ENCODE measurements at places on chromosomes 13 and 19.

DNA sequence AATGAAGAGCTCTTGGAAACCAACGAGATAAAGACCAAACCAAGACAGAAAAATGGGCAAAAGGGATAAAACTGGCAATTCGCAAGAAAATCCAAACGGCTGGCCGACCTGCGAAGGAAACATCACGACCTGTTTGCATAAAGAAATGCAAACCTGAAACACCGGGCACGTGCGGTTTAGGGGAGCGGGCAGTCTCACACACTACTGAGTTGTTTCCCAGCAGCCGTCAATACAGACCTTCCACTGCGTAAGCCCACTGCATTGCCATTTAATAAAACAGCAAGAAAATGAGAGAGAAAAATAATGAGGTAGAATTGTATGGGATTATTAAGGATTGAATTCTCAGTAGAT lies 642 bp upstream of the PEG3 start:
- DNase-seq, result no peak

DNA sequence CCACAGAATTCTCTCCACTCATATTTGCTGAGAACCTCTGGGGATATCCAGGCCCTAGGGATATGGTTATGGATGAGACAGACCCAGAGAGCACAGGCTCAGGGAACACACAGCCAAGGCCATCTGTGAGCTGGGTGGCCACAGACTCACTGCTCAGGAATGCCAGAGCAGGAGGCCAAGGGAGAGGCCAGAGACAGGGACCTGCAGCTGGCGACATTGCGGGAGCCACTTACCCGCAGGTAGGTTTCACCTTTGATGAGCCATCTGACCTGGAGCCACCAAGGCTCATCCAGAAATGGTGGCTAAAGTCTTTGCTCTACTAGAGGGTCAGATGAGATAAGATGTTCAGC lies 29.4 kb downstream of the CCNE1 start:
- no peak for DNase-seq

- DNase-seq, result no peak
Observed at GRCh38 chr19:16883522-16883921, 5.3 kb upstream of the F2RL3 start.

DNA sequence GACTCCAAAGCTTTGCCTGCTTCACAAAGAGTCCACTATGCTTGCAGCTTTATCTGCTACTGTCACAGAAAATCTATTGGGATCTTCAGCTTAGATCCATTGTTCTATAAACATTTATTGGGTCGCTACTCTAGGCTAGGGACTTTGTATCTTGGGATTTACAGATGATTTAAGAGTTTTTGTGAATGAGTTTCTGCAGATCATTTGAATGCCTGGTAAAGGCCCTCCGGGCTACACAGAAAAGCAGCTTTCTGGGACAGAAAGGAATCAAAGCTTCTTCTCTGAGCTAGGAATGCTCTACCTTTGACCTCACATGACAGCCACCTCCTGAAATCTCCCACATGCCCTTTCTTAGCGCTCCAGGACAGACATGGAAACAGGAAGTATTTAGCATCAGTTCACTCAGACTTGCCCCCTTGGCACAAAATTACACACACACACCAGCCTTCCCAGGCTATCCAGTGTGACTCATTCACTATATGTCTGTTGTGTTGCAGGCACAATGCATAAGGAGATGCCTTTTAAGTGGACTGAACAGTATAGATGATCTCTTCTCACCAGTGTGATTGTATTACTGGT lies 492.4 kb downstream of the DACH1 start:
- no peak for DNase-seq

- no peak for DNase-seq
Observed at GRCh38 chr13:19864024-19864745, 736 bp upstream of the ZMYM5 start.

DNA sequence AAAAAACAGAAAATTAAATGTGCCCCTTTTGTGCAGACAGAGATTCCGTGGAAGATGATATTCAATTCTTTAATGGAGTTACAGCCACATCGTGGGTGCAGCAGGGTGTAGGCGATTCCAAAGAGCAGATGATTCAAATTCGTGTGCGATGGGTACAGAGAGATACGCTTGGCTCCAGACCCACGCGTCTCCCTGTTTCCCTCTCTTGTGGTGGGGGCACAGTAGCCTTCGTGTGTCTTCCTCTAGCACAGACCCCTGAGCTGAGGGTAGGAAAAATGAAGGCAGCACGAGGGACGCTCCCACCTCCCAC lies 4.8 kb downstream of the TSPAN16 start:
- DNase-seq, result no peak

- DNase-seq, result no peak
Observed at GRCh38 chr13:105937451-105937850, 598.0 kb downstream of the EFNB2 start.

GRCh38 chr19:29193155-29193554 lies 19.8 kb downstream of the UQCRFS1 start:
- no peak for DNase-seq

- no peak for DNase-seq
Observed at GRCh38 chr19:13885826-13886365, 9.0 kb downstream of the NANOS3 start.

GRCh38 chr13:43269037-43269481 lies 245.7 kb downstream of the DNAJC15 start:
- DNase-seq, result peak; percentile 98

GRCh38 chr13:40026174-40026585 lies 370.7 kb downstream of the COG6 start:
- no peak for DNase-seq

DNA sequence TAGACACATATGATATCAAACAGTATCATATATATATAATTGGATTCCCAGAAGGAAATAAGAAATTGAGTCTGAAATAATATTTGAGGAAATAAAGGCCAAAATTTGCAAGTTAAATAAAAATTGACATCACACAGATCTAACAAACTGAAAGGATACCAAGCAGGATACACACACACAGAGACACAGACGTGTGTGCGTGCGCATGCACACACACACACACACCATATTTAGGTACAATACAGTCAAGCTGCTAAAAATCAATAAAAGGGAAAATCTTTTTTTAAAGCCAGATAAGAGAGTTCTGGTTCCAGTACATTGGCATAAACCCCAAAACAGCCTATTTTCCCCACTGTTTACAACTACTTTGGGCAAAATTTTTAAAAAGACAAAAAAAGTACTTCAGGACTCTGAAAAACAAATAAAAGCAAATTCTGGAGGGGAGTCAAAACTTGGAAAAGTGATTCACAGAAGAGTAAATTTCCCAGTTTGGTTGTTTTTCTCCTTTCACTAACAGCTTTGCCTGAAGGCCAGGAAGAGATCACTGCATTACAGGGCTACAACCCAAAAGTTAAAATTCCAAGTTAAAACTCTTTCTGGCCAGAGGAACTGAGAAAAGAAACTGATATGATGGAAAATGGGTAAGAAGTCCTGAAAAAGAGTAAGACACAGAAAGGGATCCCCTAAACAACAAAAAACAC lies 16.2 kb downstream of the MYCBP2 start:
- DNase-seq, result no peak

DNA sequence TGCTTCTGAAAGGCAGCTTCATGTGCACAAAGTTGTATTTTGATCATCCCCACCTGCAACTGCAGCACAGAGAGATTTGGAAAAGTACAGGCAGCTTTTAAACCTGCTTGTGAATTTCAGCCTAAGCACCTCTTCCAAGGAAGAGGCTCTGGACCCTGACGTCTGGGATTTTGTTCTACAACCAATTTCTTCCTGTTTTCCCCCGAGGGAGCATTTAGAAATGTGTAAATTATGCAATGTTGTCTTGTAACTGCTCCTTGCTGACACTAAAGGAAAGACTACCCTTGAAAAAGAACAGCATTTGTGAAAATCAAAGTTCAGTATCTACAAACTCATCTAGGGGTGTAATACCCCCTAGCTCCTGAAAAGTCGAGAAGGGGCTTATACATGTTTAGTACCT lies 15.4 kb downstream of the MED26 start:
- no peak for DNase-seq

DNA sequence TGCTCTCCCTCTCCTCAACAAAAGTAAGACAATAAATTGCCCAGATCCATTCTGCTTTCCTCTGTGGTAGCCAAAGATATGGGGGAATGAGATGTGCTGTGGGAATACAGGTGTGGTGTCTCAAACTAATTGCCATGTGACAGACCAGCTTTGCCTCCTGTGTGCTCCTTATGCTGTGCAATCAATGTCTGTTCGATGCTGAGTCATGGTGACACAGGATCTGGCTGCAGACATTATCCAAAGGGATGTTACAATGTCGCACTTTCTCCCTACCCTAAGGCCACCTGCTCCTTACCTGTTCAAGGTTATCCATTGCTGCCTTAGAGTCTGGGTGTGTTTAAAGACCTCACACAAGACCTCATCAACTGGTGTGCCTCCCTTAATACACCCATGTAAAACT lies 32.5 kb downstream of the FGF14 start:
- DNase-seq, result no peak

DNA sequence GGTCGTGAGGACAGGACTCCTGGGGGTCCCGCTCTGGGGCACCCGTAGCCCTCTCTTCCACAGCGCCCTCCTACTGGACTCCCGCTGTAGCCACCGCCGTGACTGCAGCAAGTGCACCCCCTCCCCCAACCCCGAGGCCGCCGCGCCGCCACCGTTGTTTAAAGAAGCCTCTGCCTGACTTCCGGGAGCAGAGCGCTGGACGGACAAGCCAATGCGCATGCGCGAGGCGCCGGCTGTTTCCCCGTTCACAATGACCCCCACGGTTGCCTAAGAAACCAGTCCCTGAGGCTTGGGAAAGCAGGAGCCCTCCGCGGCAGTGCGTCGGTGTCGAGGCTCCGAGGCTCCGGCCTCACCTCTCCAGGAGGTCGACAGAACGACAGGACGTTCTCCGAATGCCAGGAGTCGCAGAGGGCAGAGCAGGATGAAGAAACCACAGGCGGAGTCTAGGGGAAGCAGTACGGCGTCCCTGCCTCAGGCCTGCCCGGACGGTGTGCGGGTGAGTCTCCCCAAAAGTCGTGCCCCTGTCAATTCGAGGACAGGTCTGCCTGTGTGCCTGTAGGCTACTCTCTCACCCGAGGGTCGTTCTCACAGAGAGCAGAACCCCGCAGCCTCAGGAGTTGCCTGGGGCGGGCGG lies 70.5 kb upstream of the ZNF420 start:
- DNase-seq, result peak; percentile 7

DNA sequence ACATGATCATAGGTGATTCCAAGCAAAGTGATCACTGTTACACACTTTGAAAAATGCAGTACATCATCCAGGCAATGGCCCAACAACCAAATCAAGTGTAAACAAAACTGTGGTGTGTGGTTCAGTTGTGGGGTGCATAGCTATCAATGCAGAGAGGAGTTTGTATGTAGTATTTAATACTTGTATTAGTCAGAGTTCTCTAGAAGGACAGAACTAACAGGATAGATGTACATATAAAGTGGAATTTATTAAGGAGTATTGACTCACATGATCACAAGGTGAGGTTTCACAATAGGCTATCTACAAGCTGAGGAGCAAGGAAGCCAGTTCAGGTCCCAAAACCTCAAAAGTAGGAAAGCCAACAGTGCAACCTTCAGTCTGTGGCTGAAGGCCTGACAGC lies 249.3 kb upstream of the HTR2A start:
- peak; percentile 74 for DNase-seq

GRCh38 chr19:1929021-1929742 lies 11.8 kb upstream of the CSNK1G2 start:
- no peak for DNase-seq

GRCh38 chr13:23889615-23890607 lies 711 bp upstream of the MIPEP start:
- no peak for DNase-seq

- no peak for DNase-seq
Observed at GRCh38 chr19:6806488-6806887, 34.0 kb downstream of the VAV1 start.

DNA sequence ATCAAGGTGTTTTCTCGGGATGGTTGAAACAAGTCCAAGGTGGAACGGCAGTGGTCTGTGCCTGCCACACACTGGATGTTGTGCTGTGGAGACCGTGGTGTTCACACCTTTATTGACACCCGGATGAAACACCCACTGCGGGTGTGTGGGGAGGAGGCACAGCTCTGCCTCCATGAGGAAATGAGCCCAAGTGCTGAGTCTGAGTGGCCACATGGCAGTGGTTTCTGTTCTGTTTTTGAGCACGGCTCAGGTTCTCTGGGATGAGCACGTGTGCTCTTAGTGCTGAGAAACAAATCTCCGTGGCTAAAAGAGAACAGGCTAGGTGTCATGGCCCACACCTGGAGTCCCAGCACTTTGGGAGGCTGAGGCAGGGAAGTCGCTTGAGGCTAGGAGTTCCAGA lies 29.5 kb downstream of the UPF1 start:
- DNase-seq, result no peak

- DNase-seq, result no peak
Observed at GRCh38 chr13:92677571-92677970, 549.0 kb upstream of the GPC6 start.

- peak; percentile 77 for DNase-seq
Observed at GRCh38 chr13:49454388-49455006, 10.4 kb downstream of the SETDB2 start.

GRCh38 chr19:46981286-46981945 lies 38.2 kb upstream of the NPAS1 start:
- no peak for DNase-seq

- peak; percentile 18 for DNase-seq
Observed at GRCh38 chr13:25752957-25753551, 298.8 kb downstream of the SHISA2 start.

- no peak for DNase-seq
Observed at GRCh38 chr19:41849067-41849466, 4.2 kb downstream of the DMRTC2 start.

DNA sequence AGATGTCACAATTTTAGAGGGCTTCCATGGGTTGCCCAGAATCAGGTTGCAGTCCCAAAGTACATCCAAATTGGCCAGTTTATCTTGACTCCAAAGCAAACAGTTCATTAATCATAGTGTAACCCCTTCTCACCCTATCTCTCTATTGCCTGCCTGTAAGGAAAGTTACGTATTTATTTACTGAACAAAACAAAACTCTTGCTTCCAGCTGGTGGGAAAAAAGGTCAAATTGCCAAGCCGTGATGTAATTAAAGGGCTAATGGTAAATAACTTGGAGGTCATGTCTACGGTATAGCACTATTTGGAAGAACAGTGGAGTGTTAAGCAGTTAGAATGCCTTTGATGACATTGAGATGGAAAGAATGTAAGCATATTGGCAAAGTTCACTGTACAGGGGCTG lies 214.0 kb downstream of the DLEU7 start:
- no peak for DNase-seq

- no peak for DNase-seq
Observed at GRCh38 chr19:46000491-46001246, 5.4 kb downstream of the CCDC61 start.

GRCh38 chr19:7858109-7858770 lies 15.9 kb downstream of the PRR36 start:
- no peak for DNase-seq

DNA sequence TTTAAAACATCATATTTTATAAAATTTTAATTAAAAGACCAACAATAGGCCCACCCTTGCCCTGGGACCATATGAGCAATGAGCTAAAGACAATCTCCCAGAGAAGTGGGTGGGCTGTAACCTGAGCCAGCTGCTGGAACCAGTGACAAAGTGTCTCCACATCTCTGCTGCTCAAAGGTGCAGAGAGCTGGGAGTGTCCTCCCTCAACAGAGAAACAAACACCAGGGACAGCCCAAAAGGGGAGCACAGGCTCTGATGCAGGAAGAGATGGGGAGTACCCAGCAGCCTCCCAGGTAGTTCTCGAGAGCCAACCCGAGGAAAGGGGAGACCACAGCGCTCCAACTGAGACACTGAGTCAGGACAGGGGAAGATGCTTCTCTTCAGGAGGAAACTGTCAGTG lies 39.1 kb downstream of the DOCK9 start:
- no peak for DNase-seq

GRCh38 chr13:38944219-38944618 lies 46.4 kb downstream of the STOML3 start:
- DNase-seq, result no peak

- no peak for DNase-seq
Observed at GRCh38 chr19:54191011-54191810, at the start of gene TSEN34. TSEN34 (plus strand) TSS chr19:54191308; CDS start chr19:54191365, 57 bp downstream.

Data from AG04450 (cell line).